T-helper 2 cell (primary cell): ENCODE measurements at places on chromosomes 3 and 15.

DNA sequence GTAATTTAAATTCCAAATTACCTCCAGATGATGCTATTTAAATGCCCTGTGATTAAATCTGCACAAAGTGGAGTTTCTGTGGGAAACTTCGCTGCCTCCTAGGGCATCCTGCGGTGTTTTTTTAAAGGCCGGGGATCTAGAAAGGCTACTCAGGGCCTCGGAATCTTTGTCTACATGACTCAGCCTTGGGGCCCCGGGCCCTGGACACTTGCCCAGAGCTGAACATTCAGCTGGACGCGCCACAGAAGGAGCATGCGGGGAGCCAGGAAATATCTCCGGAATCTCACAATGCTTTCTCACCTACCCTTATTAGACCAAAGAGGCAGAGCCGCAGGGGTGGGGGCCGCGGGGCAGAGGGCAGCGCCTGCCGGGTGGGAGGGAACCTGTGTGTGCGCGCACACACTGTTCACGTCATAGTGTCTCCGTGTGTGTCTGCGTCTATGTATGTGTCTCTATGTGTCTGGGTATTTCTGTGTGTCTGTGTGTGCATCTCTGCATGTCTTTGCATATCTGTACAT lies 145.5 kb upstream of the TPM1 start:
- no peak for DNase-seq

DNA sequence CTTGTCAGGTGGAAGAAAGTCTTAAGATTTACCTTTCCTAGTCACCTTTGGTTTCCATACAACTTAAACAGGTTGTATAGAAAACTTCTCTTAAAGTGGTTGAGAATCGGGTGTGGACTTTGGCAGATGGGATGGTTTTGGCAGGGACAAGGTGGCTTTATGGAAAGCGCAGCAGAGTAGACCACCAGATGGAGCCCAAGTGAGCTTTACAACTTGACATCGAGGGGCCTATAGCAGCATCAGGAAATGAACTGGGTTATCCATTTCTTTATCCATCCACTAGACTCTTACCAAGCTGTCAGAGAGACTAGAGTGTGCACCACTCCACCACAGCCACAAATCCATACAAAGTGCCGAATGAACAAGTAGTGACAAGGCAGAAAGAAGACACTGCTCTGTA lies 85.3 kb upstream of the MBNL1 start:
- DNase-seq = peak; percentile 41

GRCh38 chr15:69299943-69300588 lies 1.4 kb downstream of the PAQR5 start:
- DNase-seq = no peak

DNA sequence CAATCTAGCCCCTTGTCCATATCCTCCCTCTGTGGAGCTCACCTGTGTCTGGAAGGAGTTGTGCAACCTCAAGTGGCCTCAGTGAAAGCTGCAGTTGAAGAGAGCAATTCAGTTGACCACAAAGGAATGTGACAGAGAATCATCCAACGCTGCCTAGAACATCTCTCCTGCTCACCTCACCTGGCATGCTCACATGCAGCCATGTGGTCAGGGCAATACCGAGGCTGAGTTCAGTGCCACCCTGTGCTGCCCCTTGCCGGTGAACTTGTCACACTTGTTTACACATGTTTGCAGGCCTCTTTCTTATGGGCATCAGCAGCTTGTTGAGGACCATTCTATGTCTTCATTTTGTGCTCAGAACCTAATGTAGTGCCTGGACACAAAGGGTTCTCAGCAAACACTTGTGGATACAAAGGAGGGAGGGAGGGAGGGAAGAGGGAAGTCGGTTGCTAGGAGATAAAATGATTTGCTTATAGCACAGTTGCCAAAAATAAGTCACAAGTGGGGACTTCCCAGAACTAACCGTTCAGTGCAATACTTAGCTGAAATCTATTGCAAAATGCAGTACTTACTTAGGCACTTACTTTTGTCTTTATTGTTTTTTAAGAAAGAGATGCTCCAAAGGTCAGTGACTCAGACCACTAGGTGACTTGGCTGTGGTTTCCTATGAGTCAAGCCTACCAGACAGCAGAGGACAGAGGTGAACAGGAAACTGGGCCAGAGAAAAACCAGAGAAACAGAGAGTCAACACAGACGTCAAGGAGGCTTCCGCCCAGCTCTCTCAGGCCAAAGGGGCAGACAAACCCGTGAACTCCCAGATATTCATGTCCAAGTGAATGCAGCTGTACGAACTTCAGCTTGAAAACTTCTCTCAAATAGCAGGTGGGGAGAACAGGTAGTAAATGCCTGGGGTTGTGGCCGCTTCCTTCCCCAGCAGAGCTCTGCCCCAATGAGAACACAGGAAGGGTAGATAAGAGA lies 227.8 kb upstream of the CTNNB1 start:
- no peak for DNase-seq

DNA sequence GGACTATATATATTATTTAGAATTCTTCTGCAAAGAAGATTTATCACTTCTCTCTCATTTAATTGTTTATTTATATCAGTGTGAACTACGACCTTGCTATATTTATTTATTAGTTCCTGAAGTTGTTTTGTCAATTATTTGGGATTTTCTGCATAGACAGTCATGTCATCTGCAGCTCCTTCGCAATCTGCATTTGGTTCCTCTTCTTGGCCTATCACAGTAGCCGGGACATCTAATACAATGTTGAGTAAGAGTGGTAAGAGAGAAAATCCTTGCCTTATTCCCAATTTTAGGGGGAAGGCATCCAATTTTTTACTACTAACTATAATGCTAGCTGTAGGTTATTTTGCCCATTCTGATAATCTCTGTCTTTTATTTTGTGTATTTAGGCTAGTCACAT lies 39.4 kb downstream of the FOXL2 start:
- DNase-seq = no peak

GRCh38 chr3:112770032-112770626 lies 76.5 kb downstream of the CD200R1L start:
- peak; percentile 40 for DNase-seq

DNA sequence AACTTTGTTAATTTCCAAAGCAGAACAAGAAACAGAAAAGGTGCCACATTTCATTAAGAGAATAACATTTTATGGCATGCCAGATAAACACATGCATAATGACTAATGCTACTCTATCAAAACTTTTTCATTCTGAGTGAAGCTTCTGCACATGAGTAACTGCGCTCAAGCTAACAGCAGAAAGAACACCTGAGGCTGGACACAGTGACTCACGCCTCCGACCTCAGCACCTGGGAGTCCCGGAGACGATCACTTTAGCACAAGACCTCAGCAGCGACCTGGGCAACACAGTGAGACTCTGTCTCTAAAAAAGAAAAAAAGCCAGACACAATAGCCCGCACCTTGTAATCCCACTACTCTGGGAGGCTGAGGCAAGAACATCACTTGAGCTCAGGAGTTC lies 70.6 kb downstream of the ACAP2 start:
- DNase-seq = no peak

DNA sequence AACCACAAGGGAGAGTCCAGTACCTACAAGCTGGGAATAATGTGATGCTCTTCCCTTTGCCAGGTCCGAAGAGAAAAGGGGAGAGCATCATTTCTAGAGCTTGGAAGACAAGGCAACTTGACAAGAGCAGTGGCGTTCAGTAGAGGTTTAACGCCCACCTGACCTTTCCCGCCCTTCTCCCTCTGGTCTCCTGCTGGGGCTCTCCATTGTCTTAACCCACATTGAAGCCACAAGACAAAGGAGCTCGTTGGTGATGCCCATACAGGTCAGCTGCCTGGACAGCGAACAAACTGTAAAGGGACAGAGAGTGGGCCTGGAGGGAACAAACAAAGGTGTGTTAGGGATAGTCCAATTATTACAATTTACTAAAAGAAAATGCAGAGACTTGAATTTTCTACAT lies 13.1 kb upstream of the DUT start:
- no peak for DNase-seq

DNA sequence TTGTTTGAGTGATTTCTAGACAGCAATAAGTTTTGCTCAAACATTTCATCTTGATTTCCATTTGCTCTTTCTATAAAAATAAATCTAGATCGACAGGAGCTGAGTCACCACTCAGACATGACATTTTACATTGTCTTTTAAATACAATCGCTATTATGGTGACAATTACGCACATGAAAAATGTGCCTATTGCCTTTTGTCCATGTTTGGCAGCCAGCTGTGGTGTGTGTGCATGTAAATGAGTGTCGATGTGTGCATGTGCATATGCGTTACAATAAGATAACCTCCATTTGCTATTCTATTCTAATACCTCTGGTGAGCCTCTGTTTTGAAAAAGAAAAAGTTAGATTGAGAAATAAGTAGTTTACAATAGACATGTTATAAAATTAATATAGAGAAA lies 89.7 kb upstream of the GRM7 start:
- no peak for DNase-seq

GRCh38 chr3:9736831-9737230 lies 5.3 kb downstream of the BRPF1 start:
- no peak for DNase-seq

- DNase-seq = no peak
These were observed 86.6 kb downstream of the MSL2 start for GRCh38 chr3:136109499-136109898.

DNA sequence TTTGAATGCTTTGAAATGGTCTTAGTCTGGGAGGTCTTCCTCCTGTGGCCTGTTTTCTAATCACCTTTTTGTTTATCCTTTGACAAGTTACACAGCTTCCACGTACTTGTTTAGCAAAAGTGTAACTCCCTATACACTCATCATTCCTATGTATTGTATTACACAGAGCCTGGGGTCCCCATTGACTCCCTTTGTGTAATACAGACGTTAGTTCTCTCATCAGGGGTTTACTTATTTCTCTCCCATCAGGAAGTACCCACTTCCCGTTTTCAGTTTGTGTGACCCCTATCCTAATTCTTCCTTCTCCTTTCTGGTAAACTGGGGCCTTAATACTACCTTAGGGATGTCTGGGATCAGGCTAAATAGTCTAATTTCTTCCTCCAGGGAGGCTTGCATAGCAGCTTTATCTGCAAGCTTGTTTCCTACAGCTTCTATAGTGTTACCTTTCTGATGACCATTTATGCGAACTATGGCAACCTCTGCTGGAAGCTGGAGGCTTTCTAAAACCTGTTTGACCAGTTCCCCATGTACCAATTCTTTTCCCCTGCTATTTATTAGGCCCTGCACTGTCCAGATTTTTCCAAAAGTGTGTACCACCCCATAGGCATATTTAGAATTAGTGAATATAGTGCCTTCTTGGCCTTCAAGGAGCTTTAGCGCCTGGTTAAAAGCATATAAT lies 22.4 kb downstream of the ARL8B start:
- no peak for DNase-seq

DNA sequence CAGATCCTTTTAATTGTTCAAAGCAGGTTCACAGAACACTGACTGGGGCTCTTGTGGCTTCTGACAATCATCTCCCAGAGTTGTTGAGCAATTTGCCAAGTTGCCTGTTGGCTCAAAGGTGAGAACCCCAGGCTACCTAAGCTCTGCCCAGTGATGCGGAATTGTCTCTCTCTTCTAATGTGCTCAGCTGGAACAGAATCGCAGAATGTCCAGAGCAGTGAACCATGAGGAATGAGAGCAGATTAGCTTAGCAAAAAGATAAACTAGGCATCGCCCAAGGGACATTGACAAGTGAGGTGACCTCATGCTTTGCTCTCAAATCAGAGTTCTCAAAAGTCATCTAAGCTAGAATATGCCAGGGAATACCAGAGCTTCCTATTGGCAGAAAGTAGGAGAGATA lies 148.1 kb downstream of the WDR76 start:
- DNase-seq = no peak

DNA sequence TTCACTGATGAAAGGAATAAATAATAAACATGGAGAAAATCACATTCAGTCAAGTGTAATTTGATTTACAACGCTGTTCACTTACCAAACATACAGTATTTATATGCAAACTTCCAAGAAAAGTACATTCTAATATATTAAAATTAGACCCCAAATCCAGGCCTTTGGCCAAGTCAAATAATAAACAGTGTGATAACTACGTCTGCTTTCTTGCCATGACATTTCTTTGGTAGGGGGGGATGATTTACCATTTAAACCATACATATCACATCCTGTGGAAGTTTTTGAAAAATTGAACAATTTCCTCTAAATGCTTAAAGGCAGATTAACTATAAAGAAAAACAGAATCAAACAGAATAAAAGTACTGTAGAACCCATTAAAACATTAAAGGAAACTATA lies 368.2 kb upstream of the WNT5A start:
- no peak for DNase-seq

DNA sequence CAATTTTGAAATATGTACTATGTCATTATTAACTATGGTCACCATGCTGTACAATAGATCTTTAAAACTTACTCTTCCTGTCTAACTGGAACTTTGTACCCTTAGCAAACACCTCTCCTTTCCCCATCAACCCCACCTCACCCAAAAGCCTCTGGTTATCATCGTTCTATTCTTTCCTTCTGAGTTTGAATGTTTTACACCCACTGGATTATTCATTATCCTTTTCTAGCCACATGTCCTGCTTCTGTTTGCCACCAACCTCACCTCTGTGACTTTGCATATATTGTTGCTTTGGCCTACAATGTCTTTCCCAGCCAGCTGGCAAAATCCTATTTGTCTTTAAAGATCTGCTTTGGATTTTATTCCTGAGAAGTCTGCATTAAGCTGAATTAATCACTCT lies 102.6 kb upstream of the TSPAN3 start:
- DNase-seq = no peak

GRCh38 chr3:173876476-173876875 lies 478.9 kb downstream of the NLGN1 start:
- no peak for DNase-seq

DNA sequence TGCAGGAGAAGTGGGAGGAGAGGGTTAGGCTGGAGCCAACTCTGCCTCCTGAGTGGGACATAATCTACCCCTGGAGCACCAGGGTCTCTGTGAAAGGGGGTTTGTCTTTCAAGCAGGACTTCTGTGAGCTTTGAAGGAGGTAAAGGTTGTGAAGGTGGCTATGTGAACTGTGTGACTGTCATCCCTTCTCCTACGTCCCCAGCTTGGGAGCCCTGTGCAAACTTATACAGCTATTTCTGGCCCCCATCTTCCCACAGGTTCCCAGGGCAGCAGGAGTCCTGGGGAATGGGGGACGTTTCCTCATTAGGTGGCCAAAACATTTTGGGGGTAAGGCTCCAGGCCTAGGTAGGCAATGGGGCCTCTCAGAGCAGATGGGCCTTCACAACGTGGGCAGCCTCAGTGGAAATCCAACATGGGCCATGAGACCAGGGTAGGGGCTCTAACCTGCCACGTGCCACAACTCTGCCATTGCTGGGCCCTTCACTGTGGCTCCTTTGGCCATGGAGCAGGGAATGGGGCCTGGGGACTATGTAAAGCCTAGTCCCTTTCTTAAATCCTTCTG lies 3.5 kb downstream of the VIPR1 start:
- no peak for DNase-seq

GRCh38 chr3:47979070-47979469 lies 37.1 kb downstream of the MAP4 start:
- no peak for DNase-seq
